Activated T-cell treated with anti-CD3 and anti-CD28 coated beads for 48 hours (primary cell): ENCODE measurements at places on chromosomes 2 and 18.

DNA sequence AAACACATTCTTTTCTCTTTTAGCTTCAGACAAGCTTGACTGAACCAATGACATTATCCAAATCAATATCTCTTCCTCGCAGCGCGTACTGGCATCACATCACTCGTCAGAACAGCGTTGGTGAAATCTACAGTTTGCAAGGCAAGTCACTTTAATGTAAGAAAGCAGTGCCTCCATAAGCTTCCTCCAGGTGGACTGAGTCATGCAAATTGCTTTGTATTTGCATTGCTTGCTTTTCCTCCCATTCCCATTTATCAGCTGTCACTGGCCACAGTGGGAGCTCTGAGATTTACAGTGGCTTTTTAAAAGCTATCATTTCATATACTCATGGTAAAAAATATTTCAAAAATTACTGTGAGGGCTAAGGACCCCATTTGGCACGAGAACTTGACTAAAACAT lies 189.9 kb downstream of the CD226 start:
- no peak for DNase-seq

DNA sequence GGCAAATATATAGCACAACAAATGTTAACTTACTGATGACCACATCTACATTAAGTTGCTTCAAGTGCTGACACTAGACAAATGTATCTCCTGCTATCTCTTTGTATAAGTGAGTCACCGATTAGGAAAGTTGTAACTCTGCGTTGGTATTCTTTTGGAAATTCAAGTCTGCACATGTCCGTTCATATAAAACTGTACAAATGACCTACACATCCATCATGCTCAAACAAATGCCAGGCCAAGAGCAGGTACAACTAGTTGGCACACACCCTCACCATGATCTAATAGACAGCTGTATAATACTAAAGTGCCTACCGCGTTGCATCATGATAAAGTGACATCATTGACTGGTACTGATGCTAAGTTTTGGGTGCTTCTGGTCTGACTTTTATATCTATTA lies 141.1 kb downstream of the RBMS1 start:
- DNase-seq, result no peak

- DNase-seq, result no peak
These were observed 439.8 kb upstream of the TMEFF2 start for GRCh38 chr2:192634557-192634956.

- no peak for DNase-seq
These were observed 70.3 kb upstream of the ZNF521 start for GRCh38 chr18:25422230-25422629.
